ENCODE measurements at places on chromosomes 4 and X.

DNA sequence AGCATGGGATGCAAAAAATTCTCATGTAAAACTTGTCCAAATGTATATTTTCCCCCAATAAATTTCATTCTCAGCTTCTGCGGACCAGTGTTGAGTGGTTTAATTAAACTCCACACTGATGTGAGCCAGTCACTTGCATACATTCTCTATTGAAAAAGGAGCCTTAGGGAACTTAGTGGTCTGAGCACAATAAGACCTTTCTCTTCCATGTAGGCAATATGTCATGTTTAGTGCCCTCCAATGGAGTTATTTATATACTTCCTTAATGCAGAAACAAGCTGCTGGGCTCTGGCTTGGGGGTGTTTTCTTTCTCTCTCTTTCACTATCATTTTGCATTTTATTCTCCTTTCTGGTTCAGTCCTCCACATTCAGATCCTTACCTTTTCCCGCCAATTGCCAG lies 196.9 kb downstream of the ANAPC10 start:
- DNase-seq = no peak

- no peak for DNase-seq
These were observed 127.7 kb upstream of the RPS6KA3 start for GRCh38 chrX:20394451-20394850.

DNA sequence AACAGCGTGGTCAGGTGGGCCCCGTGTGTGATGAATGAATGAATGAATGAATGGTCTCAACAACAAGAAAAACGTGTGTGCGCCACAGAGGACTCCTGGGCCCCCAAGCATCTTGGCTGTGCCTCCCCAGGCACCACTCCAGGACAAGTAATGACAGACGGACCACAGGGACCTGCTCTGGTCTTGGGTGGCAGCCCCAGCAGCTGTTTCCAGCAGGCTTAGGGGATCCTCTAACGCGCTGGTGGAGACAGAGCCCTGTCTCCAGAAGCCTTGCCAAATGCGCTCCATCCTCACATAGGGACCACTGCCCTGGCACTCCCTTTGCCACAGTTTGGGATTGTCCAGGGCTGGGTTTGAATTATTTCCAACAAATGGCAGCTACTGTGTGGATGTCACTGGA lies 39.1 kb downstream of the PSAPL1 start:
- no peak for DNase-seq

GRCh38 chrX:54184474-54184873 lies 1.4 kb upstream of the FAM120C start:
- DNase-seq = no peak

GRCh38 chr4:126955292-126956183 lies 677.2 kb upstream of the INTU start:
- no peak for DNase-seq

GRCh38 chr4:142846108-142846728 lies at the start of gene INPP4B:
INPP4B (minus strand) TSS chr4:142846301.
- DNase-seq = peak; percentile 15

- no peak for DNase-seq
These were observed 224.4 kb upstream of the PCDH7 start for GRCh38 chr4:30495651-30496310.

DNA sequence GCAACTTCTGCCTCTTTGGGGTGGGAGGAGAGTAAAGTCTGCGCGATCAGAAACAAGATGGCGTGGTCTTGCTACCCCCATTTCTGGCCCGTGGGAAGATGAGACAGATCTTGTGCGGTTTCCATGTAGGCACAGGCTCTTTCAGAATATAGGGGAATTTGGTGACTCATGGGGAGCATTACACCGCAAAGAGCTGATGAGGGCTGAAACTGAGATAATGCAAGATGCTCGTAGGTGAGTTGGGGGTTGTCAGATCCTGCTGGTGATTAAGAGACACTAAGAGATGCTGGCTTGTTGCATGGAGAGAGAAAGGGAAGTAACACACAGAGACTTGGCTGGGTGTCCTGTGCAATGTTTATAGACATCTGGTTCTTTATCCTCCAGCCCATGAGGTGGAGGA lies 1.5 kb downstream of the EVC start:
- no peak for DNase-seq

DNA sequence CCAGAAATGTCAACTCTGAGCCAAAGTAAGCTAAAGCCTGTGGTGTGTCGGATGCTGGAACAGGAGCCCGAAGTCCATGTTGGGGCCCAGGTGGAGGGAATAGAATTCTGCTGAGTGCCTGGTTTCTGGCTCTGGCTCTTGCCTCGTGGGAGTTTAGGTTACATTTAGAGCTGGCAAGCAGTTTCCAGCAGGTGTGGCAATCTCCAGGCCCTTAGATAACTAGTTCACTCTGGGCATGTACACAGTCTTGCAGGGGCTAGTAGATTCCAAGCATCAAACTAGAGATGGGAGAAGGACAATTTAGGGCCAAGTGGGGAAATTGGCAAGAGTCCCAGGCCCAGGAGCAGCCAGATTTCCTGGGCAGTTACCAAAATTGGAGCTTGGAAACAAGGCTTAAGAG lies 56.3 kb upstream of the STOX2 start:
- DNase-seq = no peak

- no peak for DNase-seq
These were observed 36.4 kb downstream of the SLIT2 start for GRCh38 chr4:20288047-20288650.

DNA sequence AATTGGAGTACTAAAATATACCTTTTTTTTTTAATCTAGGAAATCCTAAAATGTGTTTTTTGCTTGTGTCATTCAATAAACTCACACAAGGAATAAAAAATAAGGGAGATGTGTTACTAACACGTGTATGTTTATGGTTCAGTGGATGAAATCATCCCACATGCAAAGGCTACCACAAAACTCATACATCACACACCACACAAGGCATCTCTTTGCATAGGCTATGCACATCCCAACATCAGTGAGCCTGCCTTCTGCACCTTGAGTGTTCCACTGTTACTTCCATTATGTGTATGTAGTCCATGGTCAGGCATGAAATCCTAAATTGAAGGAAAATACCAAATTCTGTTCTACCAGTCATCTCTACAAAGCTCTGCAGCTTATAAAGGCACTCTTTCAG lies 213.1 kb downstream of the DCTD start:
- no peak for DNase-seq

GRCh38 chr4:152104356-152104755 lies 343.5 kb upstream of the GATB start:
- no peak for DNase-seq

- DNase-seq = no peak
These were observed 331.1 kb upstream of the MAGEB18 start for GRCh38 chrX:25807022-25807421.

DNA sequence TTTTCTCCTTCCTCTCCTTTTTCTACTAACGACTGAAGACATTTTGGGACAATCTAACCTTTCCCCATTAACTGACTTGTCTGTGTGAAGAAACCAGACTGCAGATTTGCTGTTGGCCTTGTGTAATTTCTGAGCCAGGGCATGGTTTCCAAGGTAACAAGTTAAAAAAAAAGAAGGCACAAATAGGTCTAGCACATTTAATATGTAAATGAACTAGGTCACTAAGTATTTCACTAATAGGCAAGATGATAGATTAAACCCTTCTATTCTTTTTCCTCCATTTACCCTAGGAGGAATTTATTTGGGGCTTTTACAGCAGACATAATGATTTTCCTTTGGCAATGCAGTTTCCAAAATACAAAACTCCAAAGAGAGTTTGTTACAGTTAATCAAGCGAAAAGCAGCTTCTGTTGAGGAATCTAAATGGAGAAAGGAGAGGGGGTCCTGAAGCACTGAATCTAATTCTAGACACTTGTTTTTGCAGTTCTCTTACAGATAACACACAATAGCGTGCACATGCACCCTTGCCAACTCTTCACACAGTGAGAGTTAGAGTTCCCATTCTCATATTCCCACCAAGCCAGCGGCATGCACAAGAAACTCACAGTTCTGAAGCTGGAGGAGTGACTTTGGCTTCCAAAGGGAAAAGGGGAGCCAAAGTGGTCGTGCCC lies 72.0 kb downstream of the TSPAN5 start:
- no peak for DNase-seq

DNA sequence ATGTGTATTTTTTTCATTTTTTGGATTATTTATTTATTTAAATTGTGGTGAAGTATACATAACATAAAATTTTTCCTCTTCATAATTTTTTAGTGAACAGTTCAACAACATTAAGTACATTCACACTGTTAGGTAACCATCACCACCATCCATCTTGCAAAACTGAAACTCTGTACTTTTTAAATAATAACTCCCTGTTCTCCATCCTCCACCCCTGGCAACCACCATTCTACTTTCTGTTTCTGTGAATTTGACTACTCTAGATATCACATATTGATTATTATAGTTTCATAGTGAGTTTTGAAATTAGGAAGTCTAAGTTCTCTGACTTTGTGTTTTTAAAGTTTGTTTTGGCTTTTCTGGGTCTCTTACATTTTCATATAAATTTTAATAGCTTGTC lies 89.3 kb upstream of the STX18 start:
- no peak for DNase-seq

DNA sequence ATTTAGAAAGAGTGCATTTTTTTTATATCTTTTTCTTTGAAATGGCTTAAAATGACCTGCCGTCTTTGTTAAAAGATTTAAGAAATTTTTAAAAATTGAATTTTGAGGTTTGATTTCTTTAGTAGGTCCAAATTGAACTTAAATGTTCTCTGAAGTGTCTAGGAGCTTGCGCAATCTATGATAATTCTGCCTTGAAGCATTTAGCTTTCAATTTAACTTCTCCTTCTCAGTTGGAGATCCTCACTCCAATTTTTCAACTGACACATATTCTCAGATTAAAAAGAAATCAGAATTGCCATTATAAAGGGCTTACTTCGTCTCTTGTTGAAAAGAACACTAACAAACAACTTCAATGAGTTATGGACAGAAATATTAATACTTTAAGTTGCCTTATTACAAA lies 273.5 kb downstream of the TMA16 start:
- DNase-seq = no peak

- no peak for DNase-seq
These were observed 15.0 kb downstream of the BTK start for GRCh38 chrX:101370888-101371504.

DNA sequence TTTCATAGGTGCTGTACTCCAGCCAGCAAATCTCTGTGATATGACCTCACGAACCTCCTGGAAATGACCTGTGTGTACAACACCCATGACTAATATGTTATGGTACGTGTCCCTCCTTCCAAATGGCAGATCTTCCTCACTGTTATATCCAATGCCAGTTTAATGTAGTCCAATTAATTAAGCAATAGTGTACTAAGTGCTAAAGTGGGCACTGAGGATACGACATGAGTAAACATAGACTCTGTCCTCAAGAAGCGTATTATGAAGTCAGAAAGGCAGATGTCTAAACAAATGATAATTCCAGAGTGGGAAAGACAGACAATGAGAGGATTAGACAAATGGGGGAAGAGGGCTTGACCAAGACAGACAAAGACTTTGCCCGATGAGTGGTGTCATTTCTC lies 33.9 kb downstream of the GPRIN3 start:
- no peak for DNase-seq

DNA sequence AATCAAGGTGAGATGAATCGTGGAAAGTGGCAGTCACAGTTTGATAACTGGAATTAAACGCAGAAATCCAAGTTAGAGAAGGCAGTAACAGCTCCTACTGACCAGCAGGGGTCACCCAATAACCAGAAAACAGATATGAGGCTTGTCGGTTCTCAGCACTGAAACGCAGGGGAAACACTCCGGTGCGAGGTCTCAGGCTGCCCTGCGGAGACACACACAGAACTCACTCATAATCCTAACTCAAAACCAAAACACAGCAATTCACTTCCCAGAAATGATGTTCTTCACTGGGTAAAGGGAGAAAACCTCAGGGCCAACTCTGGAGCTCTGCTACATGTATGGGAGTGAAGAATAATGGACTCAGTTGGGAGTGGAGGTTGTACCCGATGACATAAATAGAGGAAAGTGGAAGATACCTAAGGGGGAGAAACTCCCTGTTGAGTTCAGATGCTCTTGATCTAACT lies 384.4 kb downstream of the RAPGEF2 start:
- DNase-seq = no peak

DNA sequence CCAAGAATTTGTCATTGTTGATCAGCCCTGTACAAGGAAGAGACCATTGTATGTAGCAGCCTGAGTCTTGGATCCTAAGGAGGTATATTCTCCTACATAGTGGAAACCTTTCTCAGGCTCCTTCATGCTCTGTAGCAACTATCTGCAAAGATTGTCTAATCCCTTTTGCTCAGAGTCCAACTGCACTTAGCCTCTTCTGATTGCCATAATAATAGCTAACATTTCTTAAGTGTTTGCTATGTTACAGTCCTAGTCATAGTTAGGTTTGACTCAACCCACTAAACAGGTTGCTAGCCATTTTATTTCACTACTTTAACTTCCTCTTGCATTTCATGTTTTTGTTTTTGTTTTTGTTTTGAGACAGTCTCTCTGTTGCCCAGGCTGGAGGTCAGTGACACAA lies 50.8 kb upstream of the SLC16A2 start:
- DNase-seq = no peak

DNA sequence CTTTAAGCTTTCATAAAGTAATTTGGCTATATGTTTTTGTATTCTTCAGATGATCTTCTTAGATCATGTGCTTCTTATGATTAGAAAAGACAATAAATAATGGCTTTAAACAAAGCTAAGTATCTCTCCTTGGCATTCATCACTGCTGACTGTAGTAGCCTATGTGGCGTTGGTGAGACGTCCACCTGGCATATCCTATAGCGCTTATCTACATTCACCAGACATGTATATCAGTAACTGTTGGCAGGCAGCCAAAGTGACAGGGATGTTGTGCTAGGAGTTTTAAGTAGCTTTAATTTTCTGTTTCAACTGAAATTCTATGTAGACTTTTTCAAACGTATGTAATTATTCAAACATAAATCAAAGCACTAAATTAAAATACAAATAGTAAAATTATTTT lies 276.4 kb downstream of the IL15 start:
- DNase-seq = no peak

DNA sequence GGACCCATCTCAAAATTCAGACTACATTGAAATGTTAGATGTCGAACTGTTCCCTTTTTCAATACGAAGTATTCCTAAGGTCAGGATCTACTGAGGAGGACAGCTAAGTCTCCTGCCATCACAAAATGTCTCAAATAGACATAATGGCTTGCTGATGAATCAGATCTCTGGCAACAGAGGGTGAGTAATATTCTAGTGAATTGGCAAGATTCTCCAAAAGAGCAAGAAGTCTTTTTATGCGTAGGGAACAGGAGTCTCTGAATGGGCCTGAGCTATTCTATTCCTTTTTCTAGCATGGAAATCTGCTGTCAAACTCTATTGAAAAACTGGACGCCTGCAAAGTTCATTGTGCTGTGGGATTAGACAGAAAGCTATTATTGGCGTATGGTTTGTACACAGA lies 145.4 kb downstream of the FNIP2 start:
- DNase-seq = no peak
